SW480 (cell line): ENCODE measurements at places on chromosomes 4 and X.

DNA sequence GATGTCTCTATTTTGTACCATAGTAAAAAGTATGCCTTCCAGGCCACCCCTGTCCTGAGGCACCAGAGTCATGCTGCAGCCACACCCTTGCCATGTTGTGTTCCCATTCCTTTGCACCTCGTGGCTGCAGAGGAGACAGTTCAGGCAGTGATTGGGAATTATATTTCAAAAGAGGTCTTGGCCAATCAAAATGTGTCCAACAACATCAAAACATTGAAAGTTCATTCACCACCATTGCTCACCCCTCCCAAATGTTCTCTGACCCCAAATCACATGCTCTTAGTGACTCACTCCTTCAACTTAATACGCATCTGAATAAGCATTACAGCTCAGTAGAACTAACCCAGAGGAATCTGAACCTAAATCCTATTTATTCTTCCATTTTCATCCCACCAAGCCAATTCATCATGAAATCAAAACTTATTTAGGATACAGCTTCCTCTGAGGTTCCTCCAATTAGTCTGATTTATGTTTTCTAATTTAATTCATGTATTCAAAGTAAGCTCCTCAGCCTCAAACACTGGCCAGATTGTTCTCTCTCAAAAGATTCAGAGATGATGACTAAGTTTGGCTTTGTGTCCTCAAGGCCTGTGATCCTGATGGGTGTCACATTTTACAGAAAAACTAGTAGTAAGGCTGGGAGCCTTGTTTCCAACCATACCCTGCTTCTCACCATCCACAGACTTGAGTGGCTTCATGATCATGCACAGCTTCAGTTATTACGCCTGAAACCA is 323.2 kb upstream of the INTU start:
- DNase-seq: peak; percentile 42

GRCh38 chr4:111128327-111128726 is 505.4 kb upstream of the PITX2 start:
- DNase-seq: no peak

DNA sequence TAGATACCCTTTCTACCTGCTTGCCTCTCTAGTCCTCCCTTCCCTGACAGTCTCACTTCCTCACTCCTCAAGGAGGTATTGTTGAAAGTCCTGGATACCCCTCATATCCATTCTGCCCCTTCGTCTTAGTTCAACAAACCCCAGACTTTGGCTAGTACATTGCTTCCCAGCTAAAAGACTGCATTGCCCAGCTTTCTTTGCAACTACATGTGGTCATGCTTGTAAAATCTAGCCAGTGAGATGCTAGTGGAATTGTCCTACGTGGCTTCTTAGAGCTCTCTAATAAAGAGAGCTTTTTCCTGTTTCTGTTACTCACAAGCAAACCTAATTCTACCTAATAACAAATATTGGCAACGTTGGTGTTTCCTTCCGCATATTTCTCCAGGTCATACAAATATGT is 237.9 kb upstream of the PSAPL1 start:
- DNase-seq: no peak

GRCh38 chrX:19746919-19747651 is 140.3 kb downstream of the SH3KBP1 start:
- DNase-seq: no peak

DNA sequence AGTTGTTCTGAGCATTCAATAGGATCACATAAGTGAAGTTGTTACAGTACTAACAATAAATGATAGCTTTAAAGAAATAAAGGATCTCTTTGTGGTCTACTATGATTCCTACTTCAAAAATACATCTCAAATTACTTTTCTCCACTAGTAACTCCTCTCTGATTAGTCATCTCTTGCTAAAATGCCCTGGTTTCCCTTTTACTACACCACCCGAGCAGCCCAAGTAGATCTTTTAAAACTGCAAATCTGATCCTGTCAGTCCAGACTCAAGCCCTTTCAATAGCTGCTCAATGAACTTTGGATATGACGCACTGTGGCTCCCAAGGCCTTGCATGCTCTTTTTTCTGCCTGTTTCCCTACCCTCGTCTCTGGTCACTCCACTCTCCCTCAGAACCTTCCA is 97.5 kb downstream of the MAOA start:
- DNase-seq: no peak

DNA sequence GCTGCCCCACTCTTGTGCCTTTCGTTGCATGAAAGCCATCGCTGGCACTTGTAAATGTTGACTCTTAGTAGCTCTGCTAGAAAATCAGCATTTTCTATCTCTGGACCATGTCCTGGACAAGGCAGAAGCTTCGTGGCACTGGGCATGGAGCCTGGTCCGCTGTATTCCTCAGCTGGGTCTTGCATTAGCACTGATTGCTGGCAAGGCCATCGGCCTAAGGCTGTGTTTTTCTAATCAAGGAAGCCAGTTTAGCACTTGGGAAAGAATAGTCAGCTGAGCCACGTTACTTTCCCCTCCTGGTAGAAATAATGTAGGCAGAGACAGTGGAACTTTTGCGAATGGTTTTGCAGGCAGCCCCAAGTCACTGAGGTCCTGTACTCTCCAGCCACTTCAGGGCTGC is 180.2 kb upstream of the EOLA2 start:
- DNase-seq: no peak

- no peak for DNase-seq
These were observed 1.5 kb upstream of the IL13RA2 start for GRCh38 chrX:115018944-115019343.
